Immature natural killer cell (primary cell): ENCODE measurements at places on chromosomes 1 and 21. TPM values are rescaled to one million over a fixed set of nuclear protein-coding genes. Genes with fewer than 3 reads are reported as not detected.

DNA sequence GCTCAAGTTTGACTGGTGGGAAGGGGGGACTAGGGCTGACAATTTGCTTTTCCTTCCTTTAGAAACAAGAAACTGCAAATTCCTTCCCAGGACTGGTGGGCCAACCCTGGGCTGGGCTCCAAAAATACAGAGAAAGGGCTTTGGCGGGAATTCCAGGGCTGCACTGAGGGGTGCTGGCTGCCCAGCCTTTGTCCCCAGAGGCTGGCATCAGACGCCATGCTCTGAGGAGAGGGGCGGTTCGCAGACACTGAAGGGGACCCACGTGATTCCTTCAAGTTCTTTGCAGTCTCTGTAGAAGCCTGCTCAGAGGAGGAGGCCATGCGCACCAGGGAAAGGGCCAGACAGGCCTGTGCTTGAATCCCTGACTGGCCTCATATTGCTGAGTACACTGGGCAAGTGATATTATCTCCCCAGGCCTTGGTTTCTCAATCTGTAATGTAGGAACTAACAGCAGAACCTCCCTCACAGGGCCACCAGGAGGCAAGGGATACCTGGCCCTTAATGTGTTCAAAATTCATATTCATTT, 119.5 kb downstream of the EPHB2 start:
- H3K4me3 ChIP-seq, result no peak overlapping the region
- DNase-seq, result no peak
- no peaks in the 10 kb centered on the region for H3K4me1 ChIP-seq
- no peaks in the 10 kb centered on the region for H3K36me3 ChIP-seq
- H3K27ac ChIP-seq, result no peak overlapping the region
- peaks cover 1% of the 10 kb centered on the region for H3K27me3 ChIP-seq

DNA sequence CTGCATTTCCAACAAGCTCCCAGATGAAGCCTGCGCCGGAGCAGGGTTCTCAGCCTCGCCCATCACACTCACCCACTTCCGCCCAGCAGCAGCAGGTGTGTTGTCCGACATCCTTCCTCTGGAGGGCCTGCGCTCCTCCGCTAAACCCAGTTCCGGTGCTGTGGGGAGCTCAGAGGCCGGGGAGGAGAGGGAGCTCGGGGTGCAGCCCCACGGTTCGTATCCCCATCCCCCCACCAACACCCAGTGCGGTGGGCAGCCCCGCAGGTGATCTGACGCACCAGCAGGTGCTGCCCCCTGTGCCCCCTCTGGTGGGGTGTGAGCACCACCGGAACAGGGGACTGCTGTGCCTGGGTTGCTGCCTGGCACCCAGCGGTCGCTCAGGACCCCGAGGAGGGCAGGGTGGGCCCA, 3.4 kb upstream of the PEX10 start:
- H3K4me3 ChIP-seq, result peak overlapping the region; percentile 89
- peaks cover 3% of the 10 kb centered on the region for H3K27me3 ChIP-seq
- no peaks in the 10 kb centered on the region for H3K36me3 ChIP-seq
- peak; percentile 48 for DNase-seq

GRCh38 chr1:109808703-109809102, 45.0 kb upstream of the EPS8L3 start:
- DNase-seq, result no peak
- H3K27me3 ChIP-seq, result peaks cover 10% of the 10 kb centered on the region
- H3K4me3 ChIP-seq, result no peak overlapping the region
- H3K36me3 ChIP-seq, result no peaks in the 10 kb centered on the region
- peaks cover 9% of the 10 kb centered on the region for H3K4me1 ChIP-seq
- H3K27ac ChIP-seq, result no peak overlapping the region

- DNase-seq, result no peak
- H3K27me3 ChIP-seq, result peaks cover 2% of the 10 kb centered on the region
- no peaks in the 10 kb centered on the region for H3K36me3 ChIP-seq
Observed at GRCh38 chr1:235366286-235366685, 941 bp upstream of the TBCE start.

DNA sequence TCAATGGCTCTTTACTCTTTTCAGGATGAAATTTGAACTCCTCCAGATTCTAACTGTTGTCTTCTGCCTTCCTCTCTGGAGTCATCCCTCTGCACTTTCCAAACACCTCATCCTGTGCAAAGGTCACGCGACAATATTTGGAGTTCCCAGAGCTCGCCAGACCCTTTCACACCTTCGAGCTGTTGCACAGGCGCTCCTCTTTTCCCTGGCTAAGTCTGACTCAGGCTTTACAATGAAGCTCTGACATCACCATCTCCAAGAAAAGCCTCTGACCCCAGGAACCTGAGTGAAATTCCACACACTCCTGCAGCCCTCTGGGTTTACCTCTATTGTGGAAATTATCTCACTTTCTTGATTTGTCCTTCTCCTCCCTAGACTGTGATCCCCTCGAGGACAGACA, 270.3 kb downstream of the RGS7 start:
- no peak overlapping the region for H3K27ac ChIP-seq
- DNase-seq, result no peak
- H3K27me3 ChIP-seq, result no peaks in the 10 kb centered on the region
- no peak overlapping the region for H3K4me3 ChIP-seq
- no peaks in the 10 kb centered on the region for H3K4me1 ChIP-seq

DNA sequence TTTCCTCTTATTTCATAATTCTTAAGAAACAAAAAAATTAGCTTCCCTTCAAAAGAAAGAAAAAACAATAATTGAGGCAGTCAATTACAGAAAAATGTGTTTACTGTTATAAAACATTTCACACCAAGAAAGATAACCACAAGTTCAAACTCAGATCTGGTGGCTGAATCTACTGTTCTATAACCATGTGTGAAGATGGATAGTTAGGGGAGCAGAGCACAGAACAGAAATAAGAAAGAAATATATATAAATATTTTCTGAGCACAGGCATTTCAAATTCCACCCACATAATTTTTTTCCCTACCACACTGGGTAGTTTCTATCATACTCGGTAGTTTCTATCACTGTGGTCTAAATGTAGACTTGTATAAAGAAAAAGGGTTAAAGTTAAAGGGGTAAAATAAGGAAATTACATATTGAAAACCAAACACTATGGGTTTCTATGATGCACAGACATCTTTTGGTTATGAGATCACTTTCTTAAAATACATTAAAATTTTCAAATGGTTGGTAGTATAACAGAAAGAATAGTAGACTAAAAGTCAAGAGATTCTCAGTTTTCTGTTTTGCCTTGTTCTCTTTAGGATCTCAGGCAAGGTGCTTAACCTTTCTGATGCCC, 10.8 kb downstream of the LYST start:
- H3K27me3 ChIP-seq, result no peaks in the 10 kb centered on the region
- peak overlapping the region; percentile 73 for H3K4me3 ChIP-seq
- no peaks in the 10 kb centered on the region for H3K36me3 ChIP-seq
- peaks cover 49% of the 10 kb centered on the region for H3K4me1 ChIP-seq

DNA sequence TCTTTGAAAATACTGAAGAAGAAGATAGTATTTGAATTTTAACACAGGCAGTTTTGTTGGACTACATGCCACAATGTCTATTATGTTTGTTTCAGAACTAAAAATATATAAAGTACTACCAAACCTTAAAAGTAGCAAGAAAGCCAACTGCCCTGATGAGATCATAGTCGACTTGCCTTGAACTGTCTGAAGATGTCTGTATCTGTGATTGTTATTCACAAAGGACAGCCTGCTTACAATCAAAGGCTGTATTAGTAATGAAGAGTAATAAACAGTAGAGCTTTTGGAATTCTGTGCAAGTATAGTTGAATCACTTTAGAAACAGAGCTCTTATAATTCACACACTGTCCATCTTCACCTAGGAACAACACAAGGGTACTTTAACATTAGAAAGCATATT, 228.3 kb downstream of the NCAM2 start:
- DNase-seq, result no peak
- no peaks in the 10 kb centered on the region for H3K4me1 ChIP-seq
- H3K36me3 ChIP-seq, result no peaks in the 10 kb centered on the region
- no peak overlapping the region for H3K4me3 ChIP-seq
- no peak overlapping the region for H3K27ac ChIP-seq

DNA sequence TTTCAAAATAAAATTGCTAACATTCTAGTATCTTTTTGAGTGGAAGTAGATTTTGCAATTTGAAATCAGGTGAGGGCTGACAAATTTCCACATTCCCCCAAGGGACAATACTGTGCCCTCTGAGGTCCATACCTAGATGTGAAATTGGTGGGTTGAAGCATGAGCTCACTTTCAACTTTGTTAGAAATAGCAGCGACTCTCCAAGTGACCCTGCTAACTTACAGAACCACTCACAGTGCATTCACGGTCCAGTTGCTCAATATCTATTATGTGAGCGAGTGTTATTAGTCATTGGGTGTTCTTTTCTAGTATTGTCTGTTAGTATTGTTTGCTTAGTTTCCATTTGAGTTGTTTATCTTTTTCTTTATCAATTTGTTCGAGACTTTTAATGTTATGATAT, 53.6 kb upstream of the ASB17 start:
- H3K4me1 ChIP-seq, result no peaks in the 10 kb centered on the region
- H3K4me3 ChIP-seq, result no peak overlapping the region
- no peak overlapping the region for H3K27ac ChIP-seq
- no peaks in the 10 kb centered on the region for H3K36me3 ChIP-seq
- no peak for DNase-seq

- no peak for DNase-seq
- H3K4me3 ChIP-seq, result no peak overlapping the region
- H3K27ac ChIP-seq, result no peak overlapping the region
- peaks cover 25% of the 10 kb centered on the region for H3K4me1 ChIP-seq
- peaks cover 2% of the 10 kb centered on the region for H3K27me3 ChIP-seq
Observed at GRCh38 chr1:41880950-41881885, 37.5 kb downstream of the HIVEP3 start.

DNA sequence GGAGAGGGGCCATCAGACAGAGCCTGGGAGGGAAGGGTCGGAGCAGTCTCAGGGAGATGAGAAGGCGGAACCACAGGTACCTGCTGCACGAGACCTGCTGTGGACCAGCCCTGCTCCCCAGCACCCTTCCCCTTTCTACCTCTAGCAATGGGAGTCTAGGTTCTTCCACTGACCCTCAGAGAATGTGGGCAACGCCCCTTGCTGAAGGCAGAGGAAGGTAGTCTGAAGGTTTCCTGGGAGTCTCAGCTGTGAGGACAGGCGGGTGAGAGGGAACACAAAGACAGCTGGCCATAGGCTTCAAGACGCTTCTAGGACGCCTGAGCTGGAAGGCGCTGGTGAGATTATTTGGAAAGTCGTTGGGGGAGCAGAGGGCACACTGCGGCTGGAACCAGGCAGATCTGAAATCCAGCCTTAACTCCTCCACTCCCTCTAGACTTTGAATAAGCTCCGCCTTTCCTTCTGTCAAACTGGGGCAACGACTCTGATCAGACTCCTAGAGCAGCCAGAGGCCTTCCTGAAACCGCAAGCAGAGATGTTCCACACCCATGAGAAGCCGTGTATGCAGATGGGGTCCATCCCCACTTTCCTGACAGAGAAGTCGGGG, 18.1 kb downstream of the SLC45A3 start:
- H3K27ac ChIP-seq, result no peak overlapping the region
- no peaks in the 10 kb centered on the region for H3K36me3 ChIP-seq
- DNase-seq, result no peak
- peaks cover 3% of the 10 kb centered on the region for H3K27me3 ChIP-seq
- H3K4me3 ChIP-seq, result no peak overlapping the region
- H3K4me1 ChIP-seq, result no peaks in the 10 kb centered on the region

GRCh38 chr1:3494321-3495308, 40.1 kb downstream of the ARHGEF16 start:
- no peaks in the 10 kb centered on the region for H3K36me3 ChIP-seq
- no peak overlapping the region for H3K27ac ChIP-seq
- no peak for DNase-seq
- H3K4me3 ChIP-seq, result no peak overlapping the region

DNA sequence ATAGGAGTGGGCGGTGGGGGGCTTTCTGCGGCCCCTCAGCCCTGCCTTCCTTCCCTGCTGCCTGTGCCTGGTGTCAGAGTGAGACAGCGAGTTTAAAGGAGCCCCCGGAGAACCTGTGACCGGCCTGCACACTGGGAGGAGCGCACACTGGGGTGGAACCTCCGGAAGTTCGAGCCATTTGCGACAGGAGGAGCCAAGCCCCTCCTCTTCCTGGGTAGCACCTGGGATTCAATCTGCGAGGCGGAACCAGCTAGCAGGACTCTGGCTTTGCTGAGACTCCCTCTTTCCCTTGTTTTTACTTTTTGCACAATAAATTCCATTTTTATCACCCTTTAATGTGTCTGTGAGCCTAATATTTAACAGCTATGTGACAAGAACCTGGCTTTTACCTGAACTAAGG, 540.6 kb downstream of the NPHP4 start:
- no peaks in the 10 kb centered on the region for H3K36me3 ChIP-seq
- no peaks in the 10 kb centered on the region for H3K4me1 ChIP-seq
- no peak overlapping the region for H3K27ac ChIP-seq
- DNase-seq, result no peak
- peaks cover 6% of the 10 kb centered on the region for H3K27me3 ChIP-seq

- no peak overlapping the region for H3K4me3 ChIP-seq
- peaks cover 9% of the 10 kb centered on the region for H3K4me1 ChIP-seq
- H3K36me3 ChIP-seq, result no peaks in the 10 kb centered on the region
- no peak overlapping the region for H3K27ac ChIP-seq
- DNase-seq, result no peak
- peaks cover 2% of the 10 kb centered on the region for H3K27me3 ChIP-seq
Observed at GRCh38 chr1:167258858-167259257, 38.2 kb downstream of the POU2F1 start.

DNA sequence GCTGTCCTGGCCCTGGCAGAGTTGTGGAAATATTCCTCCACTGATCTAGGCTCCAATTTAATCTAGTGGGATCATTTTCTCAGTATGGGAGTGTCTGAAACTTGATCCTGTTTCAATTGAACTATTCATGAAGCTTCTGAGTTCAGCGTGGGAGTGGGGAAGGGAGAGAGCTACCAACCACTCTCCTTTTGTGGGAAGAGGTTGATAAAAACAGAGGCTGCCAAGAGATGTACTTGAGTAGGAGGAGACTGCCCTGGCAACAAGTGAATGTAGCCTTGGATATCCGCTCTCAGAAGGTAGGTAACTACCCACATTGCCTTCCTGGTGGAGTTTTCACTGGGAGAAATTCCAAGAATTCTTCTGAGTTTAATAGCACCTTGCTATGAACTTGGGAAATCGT, at the start of gene CTXND2:
CTXND2 (plus strand) TSS at position 119 of the 400 bp plus-strand sequence. CDS start 25,179 bp downstream, outside the sequence.
- no peak within 1 kb of the TSS for H3K4me3 ChIP-seq
- peaks cover 2% of the 10 kb centered on the region for H3K27me3 ChIP-seq
- DNase-seq, result no peak
- no peak within 1 kb of the TSS for H3K27ac ChIP-seq
- H3K36me3 ChIP-seq, result no peaks in the 10 kb centered on the region
- peaks cover 26% of the 10 kb centered on the region for H3K4me1 ChIP-seq

Gene PRR9
- polyA plus RNA-seq, result not detected

Gene TINAGL1
- not detected for polyA plus RNA-seq

Gene RUNX3
- polyA plus RNA-seq, result 93.2 TPM

Gene NFASC
- polyA plus RNA-seq, result not detected

Gene CFHR5
- not detected for polyA plus RNA-seq

Gene SPRR2F
- not detected for polyA plus RNA-seq

Gene PPIAL4G
- 0.24 TPM for polyA plus RNA-seq
